Stimulated activated CD8-positive, alpha-beta memory T cell treated with anti-CD3 and anti-CD28 coated beads, Interleukin-15, amount 100 ng/mL, for 24 hours (primary cell): ENCODE measurements at places on chromosomes 16 and 17.

DNA sequence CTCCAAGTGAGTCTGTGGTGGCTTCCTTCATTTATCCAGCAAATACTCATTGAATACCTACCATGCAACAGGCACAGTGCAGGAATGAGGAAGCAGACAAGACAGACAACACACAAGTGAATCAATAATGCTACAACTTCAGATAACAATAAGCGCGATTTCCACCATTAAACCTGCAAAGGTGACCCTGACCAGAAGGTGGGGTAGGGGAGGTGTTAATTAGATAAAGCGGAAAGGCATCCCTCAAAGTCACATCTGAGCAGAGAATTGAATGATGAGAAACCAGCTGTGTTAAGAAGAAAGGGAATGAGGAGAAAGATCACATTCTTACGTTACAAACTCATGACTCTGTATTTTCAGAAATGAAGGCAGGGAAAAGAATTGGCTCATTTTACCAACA lies 26.3 kb downstream of the ZZEF1 start:
- DNase-seq: no peak

- DNase-seq: no peak
Observed at GRCh38 chr17:65191811-65192740, 54.9 kb downstream of the RGS9 start.

DNA sequence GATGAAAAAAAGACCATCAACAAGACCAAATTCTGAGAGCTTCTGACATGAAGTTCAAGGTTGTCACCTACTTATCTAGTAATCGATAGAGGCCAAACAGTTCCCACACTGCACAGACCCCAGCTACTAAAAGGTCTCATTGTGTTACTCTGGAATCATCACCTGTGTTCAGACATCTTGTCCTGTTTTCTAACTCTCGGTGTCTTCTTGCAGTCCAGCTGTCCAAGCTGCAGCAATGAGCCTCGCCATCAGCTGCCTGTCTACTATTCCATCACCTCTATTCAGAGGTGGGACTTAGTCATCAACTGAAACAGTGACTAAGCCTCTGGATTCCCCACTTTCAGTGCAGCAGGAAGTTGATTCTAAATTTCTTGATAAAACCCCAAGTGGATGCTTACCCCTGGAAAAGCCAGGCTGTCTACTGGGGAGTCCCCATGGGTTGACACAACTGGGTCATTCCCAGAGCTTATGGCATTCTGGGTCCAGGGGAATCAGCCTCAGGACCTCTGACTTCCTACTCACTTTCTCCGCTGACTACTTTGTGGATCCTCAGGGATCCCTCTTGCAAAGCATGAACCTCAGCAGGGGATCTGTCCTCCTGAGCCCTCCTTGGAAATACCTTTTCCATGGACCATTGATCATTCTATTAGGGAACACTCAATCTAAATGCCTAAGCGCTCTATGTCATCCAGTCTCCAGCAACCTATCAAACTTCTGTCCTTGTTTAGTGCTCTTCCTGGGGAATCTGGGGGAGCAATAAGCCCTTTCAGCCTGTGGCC lies 46.5 kb downstream of the HNF1B start:
- DNase-seq: no peak

DNA sequence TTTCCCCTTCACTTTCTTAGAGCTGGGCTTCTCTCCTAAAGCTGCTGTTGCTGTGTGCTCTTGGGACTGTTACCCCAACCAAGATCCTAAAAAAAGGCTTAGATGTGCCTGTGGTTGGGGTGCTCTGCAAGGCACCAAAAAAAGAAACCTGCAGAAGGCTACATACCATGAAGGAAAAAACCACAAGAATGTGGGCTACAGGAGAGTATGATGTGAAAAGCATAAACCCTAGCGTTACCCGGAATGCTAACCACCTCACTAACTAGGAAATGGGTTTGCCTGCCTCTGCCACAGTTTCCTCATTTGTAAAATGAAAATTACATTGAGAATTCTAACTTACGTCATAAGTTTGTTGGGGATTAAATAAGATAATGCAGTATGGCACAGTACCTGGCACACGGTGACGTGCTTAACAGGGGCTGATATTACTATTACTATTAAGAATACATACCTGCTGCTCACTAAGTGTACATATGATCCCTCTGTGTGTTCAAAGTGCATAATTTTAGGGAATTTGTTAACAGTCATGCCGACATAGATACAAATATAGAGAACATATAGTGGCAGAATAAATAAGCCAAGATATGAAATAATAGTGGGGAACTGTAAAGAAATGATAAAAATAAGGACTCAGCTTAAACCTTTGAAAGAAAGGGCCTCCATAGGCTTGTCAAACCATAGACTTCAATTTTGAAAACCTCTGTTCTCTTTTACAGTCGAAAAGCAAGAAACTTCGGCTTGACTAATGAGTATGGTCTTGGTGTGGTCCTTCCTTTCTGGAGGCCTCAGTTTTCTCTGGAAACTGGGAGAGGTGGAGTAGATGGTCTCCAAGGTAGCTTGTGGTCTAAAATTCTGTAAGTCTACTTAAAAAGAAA lies 177.8 kb upstream of the TBX2 start:
- DNase-seq: no peak

DNA sequence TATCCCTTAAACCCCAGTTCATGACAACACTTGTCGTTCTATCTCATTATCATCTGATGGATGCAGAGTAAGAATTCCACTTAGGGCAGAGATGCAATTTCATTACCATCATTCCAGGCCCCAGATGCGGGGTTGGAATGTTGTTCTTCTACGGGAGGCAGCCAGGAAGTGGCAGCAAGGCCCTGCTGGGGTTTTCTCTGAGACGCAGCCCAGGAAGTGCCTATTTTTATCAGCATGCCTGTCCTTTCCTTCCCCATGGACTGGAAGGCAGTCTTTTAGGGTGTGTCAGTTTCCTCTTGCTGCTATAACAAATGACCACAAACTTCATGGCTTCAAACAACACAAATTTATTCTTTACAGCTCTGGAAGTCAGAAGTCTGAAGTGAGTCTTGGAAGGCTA lies 246.6 kb upstream of the DYNLRB2 start:
- DNase-seq: no peak

DNA sequence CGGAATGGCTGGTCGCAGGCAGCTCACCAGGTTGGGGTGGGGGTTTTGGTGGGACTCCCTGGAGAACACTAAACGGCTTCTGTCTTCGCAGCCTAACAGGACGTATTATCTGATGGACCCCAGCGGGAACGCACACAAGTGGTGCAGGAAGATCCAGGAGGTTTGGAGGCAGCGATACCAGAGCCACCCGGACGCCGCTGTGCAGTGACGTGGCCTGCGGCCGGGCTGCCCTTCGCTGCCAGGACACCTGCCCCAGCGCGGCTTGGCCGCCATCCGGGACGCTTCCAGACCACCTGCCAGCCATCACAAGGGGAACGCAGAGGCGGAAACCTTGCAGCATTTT lies 59.7 kb downstream of the PDPK1 start:
- no peak for DNase-seq

DNA sequence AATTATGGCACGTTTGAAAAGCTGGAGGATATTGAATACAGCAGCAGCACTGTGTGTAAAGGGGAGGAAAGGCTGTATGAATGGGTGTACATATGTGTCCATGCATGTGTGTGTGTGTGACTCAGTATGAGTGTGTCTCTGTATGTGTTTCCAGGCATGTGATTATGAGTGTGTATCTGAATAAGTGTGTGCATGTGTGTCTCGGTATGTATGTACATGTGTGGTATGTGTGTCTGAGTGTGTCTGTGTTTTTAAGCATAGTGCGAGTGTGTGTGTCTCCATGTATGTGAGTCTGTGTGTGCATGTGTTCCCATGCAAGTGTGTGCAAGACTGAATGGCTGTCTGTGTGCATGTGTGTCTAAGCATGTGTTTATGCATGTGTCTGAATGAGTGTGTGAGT lies 259.1 kb upstream of the XYLT1 start:
- DNase-seq: no peak

DNA sequence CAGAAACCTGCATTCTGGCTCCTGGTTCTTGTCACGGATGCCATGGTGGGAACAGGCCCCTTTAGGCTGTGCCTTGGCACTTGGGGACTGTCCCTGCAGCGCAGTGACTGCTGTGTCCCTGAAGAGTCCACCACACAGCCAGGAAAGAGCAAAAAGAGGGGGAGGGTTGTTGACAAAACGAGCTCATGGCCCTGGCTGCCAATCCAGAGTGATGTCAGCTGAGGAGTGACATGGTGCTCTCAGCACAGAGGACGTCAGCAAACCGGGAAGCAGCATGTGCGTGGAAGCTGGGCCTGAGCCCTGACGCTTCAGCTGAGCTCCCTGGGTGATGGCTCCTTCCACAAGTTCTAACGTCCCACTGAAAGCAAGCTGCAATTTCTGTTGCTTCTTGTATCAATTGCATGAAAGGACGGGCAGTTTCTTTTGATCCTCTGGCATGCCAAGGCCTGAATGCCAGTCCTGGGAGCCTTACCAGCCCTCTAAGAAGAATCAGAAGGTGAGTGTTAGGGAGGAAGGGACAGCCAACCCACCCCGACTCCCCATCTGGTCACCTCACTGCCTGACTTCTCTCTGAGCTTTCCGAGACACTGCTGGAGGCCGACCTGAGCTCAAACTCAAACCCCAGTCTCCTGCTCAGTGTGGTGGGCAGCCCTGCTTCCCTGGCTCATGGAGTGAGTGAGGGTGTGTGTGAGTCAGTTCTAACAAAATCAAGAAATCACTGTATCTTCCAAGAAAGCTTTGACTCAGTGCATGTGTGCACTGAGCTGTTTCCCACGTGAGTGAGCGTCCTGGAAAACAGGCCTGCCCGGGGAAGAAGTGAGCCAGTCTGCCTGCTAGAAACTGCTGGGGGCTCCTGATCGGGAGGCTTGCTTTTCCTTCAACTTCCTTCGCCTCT lies 14.7 kb upstream of the WNT3 start:
- DNase-seq: no peak
